ENCODE measurements at places on chromosomes 12 and 14.

- DNase-seq: no peak
Observed at GRCh38 chr14:31411218-31411727, 9.1 kb downstream of the HEATR5A start.

- DNase-seq: no peak
Observed at GRCh38 chr14:38469156-38469555, 213.3 kb upstream of the CLEC14A start.

DNA sequence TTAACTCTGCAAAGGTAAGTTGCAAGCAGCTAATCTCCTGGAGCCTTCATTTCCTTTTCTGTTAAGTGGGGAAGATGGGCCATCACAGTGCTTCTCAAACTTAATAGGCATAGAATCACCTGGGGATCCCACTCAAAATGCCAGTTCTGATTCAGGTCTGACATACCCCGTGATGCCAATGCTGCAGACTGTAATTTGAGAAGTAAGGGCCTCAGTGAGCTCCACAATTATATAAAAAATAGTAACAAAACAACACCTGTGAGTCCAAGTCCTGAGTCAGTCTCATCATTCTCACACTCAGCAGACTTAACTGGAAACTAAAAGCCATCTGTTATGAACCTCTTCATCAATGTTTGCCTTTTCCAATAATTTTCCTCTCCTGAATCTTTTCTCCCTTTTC, 10.8 kb upstream of the PSMA6 start:
- DNase-seq: no peak

DNA sequence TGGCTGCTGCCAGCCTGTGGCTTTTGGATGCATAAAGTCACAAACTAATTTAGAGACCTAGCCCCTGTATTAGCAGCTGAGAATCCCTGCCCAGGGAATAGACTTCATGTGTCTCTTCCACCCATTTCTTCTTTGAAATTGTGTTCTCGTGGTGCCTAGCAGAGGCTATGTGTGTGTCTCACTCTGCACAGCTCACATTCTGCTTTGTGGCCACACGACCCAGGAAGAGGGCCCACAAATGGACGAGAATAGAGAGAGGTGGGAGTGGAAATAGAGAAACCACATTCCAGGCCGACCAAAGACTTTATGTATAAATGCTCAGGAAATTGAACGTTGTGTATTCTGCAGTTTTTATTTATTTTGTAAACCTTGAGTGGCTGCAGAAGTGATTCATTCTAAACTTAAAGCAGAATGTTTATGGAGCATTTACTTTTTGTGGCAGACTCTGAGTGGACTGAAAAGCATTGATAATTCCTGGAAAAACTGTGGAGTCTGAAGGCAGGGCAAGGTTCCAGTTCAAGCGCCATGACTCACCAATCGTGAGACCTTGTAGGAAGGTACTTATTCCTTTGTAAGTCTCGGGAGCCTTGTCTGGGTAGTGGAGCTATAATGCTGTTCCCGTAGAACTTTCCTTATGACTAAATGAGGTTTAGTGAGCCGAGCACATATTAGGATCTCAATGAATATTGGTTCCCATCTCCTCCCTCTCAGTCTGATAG, 9.1 kb downstream of the B4GALNT3 start:
- no peak for DNase-seq
